ENCODE measurements at places on chromosomes 5 and 9.

DNA sequence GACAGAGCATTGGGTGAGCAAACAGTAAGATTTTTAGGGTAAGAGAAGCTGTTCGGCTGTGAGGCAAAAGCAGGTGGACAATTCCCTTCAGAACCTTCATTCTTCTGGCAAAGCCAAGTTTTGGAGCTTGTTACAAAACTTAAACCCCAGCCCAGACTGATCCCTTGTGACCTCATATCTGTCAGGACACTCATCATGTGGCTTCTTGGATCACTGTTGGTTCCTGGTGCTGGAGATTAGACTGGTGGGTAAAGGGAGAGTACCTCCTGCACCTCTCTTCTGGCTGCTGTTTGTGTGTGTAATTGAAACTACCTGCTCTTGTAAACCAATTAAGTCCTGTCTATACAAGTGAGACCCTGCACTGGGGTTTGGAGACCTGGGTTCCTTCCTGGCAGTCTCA, 21.0 kb downstream of the LARP1 start:
- no peak for DNase-seq

GRCh38 chr9:134655586-134656333, 14.2 kb downstream of the COL5A1 start:
- no peak for DNase-seq

GRCh38 chr5:93677359-93677891, 64.0 kb downstream of the POU5F2 start:
- peak; percentile 16 for DNase-seq

DNA sequence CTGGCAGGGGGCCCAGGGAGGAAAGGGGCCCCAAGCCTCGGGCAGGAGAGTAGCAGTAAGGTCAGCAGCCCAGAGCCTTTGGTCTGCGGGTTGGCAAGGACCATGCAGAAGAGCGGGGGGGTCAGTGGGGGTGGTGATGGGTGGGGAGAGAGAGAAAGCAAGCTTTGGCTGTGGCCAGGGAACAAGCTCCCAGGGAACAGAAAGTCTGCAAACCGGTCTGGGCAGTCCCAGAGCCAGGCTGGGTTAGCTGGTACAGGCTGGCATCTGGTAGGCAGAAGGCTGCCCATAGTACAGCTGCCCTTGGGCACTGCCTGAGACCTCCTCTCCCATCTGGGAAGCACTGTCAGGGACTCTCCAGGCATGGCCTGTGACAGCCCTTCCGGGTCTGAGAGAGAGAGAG, 10.5 kb upstream of the EPB41L4B start:
- DNase-seq, result no peak

DNA sequence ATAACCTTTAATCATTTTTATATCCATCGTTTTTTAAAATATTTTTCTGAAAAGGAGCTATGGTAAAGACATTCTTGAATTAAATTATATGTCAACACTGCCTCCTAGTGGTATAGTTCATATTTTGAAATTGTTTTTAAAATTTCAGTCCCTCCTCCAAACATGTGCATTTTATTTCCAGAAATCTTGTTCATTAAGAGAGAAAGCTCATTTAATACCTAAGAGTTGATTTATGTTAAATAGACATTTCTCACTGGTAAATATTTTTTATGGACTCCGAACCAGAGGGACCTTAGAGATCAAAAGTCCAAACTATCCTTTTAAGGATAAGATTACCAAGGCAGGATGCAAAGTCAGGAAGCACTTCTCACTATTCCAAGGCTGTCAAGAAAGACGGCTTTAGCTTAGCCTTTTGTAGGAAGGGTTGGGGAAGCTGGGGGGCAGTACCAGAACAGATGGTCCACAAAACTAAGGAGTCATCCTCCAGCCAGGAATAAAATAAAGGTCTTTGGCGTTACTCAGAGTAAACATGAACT, 21.6 kb downstream of the BHMT start:
- peak; percentile 81 for DNase-seq

DNA sequence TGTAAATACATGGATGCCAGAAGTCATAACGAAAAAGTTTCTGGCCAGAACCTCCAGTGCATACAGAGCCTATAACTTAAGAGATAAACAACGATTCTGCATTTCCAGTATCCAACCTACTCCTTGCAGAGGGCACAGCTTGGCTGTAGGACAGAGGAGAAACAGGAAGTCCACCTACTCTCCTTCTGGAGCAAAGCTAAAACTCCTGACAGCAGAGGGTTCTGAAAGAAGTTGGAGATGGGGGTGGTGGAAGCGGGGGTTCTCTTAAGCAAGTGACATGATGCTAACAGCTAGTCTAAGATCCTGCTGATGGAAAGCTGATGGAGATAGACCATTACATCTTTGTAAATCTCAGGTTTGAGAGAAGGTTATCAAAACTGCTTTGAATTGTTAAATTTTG, 35.5 kb upstream of the CTNNAL1 start:
- no peak for DNase-seq

GRCh38 chr9:17588395-17588794, 9.5 kb downstream of the SH3GL2 start:
- DNase-seq, result no peak

- DNase-seq, result no peak
Observed at GRCh38 chr5:77995793-77996409, 219.8 kb upstream of the TBCA start.

DNA sequence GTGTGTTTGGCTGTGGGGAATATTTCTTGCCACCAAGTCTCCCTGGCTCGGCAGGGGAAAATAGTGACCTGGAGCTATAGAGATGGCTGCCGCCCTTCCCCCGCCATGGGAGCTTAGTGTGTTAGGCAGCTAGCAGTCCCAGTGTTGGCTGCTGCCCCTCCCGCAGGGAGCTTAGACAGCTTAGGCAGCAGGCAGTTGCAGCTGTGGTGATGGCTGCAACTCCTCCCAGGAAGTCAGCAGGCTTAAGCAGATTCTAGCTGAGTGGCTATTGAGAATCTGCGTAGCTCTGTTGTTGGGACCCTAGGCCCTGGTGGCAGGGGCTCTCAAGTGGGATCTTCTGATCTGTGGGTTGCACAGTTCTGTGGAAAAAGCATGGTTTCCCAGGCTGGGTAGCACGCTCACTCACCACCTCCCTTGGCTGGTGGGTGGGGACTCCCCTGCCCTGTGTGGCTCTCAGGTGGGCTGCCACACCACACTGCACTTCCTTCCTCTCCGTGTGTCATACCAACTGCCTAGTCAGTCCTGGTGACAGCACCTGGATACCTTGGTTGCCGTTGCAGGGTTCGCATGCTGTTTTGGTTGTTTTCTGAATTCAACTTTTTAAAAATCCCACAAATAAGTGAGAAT, 9.3 kb downstream of the OR1N2 start:
- no peak for DNase-seq

DNA sequence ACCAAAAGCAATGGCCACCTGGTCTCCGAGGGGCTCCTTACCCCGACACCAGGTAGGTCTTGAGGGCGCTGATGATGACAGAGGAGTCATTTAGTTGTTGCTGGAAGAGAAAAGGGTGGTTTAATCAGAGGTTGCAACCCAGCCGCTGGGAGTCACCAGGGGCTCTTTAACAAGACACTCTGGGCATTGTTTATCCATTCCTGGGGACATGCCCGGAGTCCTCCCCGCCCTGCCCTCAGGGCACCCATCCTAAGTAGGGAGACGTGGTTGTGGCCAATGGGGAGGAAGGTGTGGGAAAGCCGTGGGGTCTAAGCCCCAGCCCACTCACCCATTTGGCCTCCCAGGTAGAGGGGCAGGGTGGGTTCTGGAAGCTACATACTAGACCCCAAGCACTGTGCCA, 3.1 kb downstream of the PTGES2 start:
- no peak for DNase-seq

DNA sequence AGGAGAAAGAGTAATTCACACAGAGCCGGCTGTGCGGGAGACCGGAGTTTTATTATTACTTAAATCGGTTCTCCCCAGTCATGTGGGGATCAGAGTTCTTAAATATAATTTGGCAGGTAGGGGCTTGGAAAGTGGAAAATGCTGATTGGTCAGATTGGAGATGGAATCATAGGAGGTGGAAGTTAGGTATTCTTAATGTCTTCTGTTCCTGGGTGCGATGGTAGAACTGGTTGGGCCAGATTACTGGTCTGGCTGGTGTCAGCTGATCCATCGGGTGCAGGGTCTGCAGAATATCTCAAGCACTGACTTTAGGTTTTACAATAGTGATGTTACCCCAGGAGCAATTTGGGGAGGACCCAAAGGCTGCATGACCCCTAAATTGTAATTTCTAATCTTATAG, 4.6 kb upstream of the CERCAM start:
- DNase-seq, result no peak

DNA sequence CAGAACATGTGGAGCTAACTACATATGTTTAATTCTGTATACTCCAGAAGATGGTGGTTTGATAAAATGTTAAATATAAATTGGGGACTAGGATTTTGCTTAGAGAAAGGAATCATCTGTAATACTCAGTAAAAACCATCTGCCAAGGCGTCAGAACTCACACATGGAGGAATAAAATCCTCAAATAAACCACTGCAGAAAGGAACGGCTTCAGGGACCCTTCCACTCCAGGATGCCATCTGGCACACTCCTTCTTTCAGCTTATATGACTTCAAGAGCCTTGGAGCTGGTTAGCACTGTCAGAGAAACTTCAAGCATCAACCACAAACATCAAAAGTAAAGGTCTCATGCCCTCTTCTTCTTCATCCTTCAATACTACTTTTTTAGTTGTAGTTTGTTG, 360.6 kb downstream of the PLK2 start:
- DNase-seq, result no peak

DNA sequence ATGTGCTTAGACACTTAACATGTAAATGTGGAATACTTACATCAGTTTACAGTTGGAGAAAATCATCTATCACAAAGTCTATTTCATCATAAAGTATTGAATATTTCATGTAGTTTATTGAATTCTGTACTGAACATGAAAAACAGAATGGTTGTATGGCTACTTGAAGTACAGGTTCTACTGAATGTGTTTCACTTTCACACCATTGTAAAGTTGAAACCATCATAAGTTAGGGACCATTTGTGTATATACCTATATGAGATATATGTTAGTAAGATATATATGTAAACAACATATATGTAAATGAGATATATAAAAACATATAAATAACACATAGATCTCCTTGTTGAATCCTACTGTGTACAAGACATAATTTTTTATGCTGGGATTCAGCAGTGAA, 63.0 kb upstream of the TAF11L2 start:
- no peak for DNase-seq

DNA sequence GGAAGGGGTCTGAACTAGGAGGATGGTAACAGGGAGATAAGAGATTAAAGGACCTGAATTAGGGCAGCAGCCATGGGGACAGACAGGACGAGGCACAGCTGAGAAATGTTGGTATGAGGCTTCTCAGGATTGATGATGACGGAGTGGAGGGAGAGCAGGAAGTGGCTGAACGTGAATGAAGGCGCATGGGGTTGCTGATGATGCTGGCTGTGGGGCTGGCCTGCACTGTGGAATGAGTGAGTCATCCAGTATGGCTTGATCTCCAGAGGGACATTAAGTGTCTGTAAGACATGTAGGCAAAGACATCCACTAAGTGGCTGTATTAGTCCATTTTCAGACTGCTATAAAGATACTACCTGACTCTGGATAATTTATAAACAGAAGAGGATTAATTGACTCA, 256.4 kb downstream of the ICE1 start:
- DNase-seq, result no peak

- no peak for DNase-seq
Observed at GRCh38 chr5:126610616-126611015, 9.9 kb downstream of the PHAX start.
